ENCODE measurements at places on chromosomes 16 and 17.

DNA sequence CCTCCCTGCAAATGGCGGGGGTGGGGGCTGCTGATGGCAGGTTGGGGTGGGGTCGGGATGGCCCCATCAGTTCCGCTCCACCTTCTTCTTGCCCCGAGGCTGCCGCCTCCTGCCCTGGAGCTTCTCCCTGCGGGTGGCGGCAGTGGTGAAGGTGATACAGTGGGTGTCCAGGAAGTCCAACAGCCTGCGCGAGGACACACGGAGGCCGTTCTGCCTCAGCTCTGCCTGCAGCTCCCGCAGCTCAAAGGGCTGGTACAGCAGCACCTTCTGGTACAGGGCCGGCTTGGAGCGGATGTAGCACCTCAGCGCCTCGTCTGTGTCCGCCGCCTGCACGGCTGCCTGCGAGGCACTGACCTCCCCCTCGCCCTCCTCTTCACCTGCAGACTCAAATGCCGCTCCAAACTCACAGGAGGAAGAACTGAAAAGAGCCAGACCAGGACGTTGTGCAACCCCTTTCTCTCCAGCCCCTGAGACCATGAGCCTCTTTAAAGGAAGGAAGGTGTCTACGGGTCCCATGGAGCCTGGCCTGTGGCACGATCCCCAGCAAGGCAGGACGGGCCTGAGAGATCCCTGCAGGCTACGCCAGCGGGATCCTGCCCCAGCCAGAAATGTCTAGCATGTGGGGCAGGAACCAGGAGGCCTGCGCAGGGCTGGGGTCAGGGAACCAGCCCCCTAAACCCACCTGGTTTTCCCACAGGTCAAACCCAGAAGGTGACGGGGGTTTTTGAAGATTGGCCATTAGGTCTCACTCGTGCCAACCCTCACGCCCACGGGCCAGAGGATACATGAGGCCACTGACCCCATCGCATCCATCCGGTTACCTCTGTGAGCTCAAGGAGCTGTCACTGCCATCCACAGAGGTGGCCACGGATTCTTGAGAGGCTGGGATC is 5.3 kb upstream of the NLRC3 start:
- DNase-seq: no peak

- DNase-seq: no peak
These were observed 1.3 kb downstream of the CMTR2 start for GRCh38 chr16:71287911-71288310.

DNA sequence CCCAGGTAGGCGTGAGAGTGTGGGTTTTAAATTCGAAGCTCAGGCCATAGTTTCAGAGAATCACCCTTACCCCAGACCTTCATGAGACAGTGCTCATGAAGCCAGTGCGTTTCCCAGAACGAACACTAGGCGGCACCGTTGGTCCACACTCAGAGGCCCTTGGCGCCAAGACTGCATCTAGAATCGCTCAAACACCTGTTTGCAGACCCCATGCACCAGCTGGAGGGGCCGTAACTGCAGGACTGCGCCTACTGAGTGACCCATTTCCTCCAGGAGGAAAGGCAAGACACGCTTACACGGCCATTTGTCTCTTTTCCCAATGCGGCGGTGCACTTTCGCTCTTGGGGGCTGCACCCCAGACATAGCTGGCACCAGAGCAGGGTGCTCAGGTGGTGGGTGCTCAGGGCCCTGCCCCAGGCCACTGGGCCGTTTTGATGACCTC is 34.0 kb downstream of the ADGRG5 start:
- DNase-seq: peak; percentile 60

- no peak for DNase-seq
These were observed 94.6 kb downstream of the ITFG1 start for GRCh38 chr16:47366228-47366627.

GRCh38 chr16:11009027-11009755 is 64.8 kb downstream of the CLEC16A start:
- DNase-seq: no peak

GRCh38 chr16:58299757-58300349 is 5.0 kb upstream of the PRSS54 start:
- peak; percentile 23 for DNase-seq

GRCh38 chr16:85028685-85029407 is 1.3 kb downstream of the KIAA0513 start:
- DNase-seq: peak; percentile 47

DNA sequence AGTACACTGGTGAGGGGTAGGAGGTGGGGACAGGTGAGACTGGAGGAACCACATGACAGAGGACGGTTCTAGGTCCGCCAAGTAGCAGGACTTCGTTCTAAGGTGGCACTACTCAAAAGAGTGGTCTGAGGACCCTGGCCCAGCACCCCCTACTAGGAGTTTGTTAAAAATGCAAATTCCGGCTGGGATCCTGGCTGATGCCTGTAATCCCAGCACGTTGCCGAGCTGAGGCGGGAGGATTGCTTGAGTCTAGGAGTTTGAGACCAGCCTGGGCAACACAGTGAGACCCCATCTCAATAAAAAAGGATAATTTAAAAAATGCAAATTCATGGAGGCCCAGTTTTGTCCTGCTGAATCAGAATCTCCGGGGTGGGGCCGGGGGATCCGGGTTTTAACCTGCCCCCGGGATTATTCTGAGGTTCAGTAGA is 59.1 kb downstream of the WSB1 start:
- no peak for DNase-seq

DNA sequence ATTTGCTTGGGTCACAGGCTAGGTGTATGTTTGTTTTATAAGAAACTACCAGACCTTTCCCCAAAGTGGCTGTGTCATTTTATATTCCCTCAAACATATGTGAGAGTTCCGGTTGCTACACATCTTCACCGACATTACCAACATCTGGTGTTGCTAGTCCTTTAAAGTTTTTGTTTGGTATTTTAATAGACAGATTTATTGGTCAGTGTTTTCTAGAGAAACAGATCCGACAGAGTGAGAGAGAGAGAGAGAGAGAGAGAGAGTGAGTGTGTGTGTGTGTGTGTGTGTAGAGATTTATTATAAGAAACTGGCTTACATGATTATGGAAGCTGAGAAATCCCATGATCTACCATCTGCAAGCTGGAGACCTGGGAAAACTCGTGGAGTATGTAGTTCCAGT is 31.0 kb downstream of the LDHD start:
- DNase-seq: no peak

- DNase-seq: no peak
These were observed 15.0 kb upstream of the KDM6B start for GRCh38 chr17:7818746-7819645.

DNA sequence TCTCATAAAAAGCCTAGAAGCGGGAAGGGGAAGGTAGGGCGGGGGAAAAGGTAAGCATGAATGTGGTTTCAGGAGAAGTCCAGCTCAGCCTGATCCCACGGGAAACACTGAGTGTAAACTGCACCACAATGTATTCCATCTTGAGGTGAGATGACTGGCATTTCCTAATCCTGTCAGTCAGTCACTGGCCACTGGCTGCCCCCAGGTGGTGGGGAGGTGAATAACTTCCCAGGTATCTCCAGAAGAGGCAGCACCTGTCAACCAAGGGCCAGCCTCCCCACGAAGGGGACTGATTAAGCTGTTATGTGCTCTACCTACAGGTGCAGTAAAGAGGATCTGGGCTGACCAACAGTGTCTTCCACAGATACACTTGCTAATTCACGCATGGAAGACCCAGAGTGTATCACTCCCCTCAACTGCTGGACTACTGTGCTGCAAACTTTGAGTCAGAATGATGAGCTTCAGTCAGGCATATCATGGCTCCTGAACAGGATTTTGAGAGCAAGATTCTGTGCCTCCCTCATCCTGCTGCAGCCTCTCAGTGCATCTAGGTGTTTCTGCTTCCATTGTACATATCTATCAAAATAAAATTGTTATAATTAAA is 108.5 kb upstream of the CCL2 start:
- DNase-seq: no peak

DNA sequence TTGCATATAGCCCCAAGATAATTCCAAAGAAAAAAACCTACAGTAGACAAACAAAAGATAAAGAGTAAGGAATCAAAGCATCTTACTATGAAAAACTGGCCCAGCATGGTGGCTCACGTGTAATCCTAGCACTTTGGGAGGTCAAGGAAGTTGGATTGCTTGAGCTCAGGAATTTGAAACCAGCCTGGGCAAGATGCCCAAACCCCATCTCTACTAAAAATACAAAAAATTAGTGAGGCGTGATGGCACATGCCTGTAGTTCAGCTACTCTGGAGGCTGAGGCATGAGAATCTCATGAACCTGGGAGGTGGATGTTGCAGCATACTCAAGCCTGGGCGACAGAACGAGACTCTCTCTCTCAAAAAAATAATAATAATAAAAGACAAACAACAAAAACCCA is 764.7 kb upstream of the KIF2B start:
- no peak for DNase-seq

- peak; percentile 77 for DNase-seq
These were observed 12.7 kb upstream of the HASPIN start for GRCh38 chr17:3710951-3711383.

- peak; percentile 61 for DNase-seq
These were observed 77.0 kb downstream of the MRC2 start for GRCh38 chr17:62704381-62704971.

- DNase-seq: no peak
These were observed 190.0 kb downstream of the FOXL1 start for GRCh38 chr16:86768228-86768791.

DNA sequence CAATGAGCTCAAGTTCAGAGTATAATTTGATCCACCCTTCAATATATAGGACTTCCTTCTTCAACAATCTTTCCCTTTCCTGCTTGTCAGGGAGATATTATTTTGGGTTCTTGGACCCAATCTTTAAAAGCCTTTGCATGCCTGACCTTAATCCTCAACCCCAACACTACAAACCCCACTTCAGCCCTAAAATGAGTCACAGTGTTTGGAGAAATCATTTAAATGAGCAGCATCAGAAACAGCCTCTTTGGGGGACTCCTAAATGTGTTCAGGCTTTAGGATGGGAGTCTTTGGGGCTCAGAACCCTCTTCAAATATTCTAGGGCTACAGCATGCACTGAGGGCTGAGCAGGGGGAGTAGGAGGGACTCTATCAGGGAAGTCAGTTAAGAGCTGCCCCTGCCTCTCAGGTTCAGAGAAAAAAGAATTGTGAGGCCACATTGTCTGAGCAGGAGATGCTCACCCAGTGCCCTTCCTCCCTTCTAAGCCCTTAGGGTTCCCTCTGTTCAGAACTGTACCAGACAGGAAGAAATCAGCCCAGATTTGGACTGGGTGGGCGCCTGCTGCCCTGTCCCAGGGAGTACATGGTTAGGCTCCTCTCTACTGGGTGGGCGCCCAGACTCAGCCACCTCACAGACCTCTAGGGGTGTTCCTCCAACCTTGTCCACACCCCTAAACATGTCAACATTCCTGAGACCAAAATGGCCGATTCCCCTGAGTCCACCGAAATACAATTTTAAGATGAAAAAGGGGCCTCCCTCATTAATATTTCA is 5.0 kb downstream of the NEUROD2 start:
- DNase-seq: no peak

DNA sequence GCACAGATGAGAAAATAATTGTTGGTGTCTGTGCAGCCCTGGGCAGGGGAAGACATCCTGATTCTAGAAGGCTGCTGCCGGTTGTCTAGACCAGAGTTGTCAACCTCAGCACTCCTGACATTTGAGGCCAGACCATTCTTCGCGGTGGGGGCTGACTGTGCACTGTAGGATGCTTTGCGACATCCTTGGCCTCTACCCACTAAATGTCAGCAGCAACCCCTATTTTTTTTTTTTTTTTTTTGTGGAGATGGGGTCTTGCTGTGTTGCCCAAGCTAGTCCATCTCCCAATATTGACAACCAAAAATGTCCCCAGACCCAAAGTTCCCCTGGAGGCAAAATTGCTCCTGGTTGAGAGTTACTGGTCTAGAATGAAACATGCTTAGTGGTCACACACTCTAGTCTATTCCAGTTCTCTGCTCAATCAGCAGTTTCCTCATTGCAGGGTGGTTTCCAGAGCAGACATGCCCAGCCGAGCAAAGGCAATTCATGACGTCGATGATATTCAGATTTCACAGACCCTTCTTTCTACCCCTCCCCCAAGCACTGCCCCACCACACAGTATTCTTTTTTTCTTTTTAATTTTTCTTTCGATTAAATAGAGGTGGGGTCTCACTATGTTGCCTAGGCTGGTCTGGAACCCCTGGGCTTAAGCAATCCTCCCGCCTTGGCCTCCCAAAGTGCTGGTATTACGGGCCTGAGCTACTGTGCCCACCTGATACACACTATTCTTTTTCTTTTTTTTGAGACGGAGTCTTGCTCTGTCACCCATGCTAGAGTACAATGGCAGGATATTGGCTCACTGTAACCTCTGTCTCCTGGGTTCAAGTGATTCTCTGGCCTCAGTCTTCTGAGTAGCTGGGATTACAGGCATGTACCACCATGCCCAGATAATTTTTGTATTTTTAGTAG is 9.0 kb downstream of the C17orf99 start:
- no peak for DNase-seq

- no peak for DNase-seq
These were observed 999 bp downstream of the MARF1 start for GRCh38 chr16:15641753-15642556.

DNA sequence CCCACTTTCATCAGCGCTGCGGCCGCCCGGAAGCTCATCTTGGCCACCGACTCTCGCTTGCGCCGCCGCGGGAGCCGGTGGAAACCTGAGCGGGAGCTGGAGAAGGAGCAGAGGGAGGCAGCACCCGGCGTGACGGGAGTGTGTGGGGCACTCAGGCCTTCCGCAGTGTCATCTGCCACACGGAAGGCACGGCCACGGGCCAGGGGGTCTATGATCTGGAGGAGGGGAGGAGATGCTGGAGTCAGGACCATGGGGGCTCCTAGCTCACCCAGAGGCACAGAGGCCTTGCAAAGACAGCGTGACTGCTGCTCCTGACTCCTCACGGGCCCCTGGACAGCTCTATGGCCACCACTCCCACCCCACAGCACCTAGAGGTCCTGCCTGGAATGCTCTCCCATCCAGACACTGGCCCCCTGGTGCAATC is 9.4 kb downstream of the SNRNP25 start:
- DNase-seq: no peak

DNA sequence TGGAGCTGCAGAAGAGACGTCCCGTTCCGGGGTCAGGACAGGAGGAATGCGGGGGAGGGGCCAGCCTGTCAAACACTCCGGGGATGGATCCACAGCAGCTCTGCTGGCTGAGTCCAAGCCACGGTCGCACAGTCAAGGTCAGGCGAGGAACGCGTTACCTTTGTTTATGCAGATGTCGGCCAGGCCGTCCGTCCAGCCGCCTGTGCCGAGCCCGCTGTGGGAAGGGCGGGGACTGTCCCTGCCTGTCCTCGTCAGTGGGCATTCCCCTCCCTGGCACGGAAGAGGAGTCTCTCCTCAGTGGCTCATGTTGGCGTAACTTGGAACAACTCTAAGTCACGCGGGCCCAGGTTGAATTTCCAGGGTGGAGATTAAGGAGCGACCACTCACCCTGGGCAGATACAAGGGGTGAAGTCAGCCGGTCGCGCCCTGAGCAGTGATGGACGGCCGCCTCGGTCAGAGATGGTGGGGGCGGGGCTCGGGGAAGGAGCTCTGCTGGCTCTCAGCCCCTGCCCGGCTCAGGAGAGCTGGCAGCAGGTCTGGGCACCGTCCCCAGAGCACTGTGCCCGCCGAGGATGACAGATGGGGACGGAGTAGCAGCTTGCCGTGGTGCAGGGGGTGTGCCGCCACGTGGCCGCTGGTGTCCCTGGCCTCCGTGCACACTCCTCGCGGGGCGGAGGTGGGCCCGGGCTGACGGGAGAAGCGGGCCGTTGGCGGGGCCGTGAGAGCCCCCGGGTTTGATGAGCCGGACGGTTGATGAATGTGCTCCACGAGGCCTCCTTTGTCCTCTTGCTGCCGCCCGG is 7.3 kb downstream of the CACNA1H start:
- DNase-seq: no peak

Data from EL (cell line).